ENCODE measurements at places on chromosomes 16 and 17.
A peak's percentile ranks its signal among the peaks of the same experiment; 100 is the strongest.

GRCh38 chr17:52136166-52136565 is 22.3 kb downstream of the CA10 start:
- DNase-seq: no peak

- DNase-seq: peak; percentile 61
These were observed 36.2 kb downstream of the RGS9 start for GRCh38 chr17:65173284-65173793.

DNA sequence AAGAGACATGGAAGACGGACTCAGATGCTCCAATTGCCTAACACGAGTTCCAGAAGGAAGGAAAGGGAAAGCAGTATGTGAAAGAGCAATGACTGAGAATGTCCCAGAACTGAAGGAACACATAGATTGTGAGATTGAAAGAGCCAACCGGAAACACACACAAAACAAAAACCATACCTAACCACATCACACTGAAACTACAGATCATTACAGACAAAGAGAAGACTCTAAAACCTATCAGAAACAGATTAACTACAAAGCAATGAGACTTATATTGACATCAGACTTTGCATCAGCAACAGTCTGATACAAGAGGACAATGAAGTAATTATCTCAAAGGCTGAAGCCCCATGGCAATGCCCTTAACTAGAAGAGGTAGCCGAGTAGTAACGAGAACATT is 45.6 kb upstream of the CLEC18B start:
- no peak for DNase-seq

DNA sequence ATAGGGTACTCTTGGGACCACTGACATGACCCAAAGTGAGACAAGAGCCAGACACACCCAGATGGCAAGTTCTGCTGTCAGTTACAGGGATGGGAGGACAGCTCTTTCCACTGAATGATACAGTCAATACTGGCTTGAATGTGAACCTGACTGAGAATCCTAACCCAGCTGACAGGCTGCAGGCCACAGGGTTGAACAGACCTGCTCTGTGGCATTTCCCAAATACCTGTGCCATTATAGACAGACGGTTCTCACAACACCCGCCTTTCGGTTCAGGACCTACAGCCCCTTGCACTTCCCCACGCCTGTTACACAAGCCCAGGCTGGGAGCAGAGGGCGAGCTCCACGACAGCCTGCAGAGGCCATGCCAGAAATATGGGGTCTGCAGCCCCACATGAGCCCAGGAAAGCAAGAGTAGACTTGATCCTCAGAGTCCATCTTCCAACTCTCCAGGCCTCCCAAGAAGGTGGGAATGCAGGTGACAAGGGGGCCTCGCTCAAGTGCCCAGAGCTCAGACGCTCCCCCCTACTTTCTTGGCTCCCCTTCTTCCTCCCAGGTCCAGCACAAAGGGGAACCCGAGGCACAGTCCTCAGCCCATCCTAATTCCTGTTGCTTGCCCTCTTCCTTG is 314.3 kb downstream of the SOX9 start:
- no peak for DNase-seq

DNA sequence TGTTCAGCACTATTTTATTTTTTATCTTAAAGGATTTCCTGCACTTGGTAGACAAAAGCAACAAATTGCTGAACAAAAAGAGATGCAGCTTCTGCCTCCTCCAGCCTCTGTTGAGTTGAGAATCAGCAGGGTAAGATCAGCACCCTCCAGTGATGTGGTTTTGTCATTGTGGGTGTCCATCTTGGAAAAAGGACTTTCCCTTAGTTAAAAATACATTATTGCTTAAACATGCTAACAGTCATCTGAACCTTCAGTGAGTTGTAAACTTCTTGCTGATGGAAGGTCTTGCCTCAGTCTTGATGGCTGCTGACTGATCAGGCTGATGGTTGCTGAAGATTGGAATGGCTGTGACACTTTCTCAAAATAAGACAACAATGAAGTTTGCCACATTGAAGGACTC is 101.2 kb downstream of the PHKB start:
- DNase-seq: no peak

GRCh38 chr17:50432125-50432762 is 6.2 kb downstream of the ACSF2 start:
- no peak for DNase-seq

DNA sequence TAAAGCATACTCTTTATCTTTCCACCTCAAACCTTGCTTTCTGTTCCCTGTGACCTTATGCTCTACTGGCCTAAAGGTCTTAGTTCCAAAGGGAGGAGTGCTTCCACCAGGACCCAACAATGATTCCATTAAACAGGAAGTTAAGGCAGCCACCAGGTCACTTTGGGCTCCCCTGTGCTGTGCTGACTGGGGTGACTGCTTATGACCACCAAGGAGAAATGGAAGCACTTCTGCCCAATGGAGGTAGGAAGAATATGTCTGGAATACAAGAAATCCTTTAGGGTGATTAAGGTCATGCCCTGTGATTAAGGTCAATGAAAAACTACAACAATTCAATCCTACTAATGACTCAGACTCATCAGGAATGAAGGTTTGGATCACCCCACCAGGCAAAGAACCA is 233.8 kb upstream of the CDH11 start:
- DNase-seq: no peak

GRCh38 chr16:87725596-87726235 is 40.1 kb downstream of the KLHDC4 start:
- no peak for DNase-seq

GRCh38 chr17:66837226-66837625 is 2.3 kb downstream of the CACNG5 start:
- DNase-seq: no peak

DNA sequence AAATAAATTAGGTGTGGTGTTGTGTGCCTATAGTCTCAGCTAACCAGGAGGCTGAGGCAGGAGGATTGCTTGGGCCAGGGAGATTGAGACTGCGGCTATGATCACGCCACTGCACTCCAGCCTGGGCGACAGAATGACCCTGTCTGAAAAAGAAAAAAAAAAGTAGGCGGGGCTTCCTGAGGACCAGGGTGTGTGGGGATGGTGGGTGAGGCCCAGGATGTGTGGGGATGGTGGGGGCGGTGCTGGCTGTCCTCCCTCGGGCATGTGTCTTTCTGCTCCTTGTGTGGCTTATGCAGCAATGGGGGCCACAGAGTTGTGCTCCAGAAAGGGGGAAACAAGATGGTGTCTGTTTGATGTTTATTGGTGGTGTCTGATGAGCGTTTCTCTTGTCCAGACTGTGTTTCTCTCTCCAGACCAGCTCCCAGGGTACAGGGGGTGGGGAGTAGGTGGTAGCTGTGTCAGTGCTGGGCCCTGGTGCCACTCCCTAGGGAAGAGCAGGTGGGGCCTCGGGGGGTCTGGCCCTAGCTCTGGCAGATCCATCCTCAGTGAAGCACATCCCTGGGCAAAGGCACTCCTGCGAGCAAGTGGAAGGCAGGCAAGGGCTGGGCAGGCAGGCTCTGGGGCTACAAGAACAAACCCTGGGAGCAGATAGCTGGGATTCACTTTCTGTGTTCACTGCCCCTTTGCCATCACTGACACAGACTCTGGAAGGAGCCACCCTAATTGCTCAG is 2.3 kb downstream of the LCAT start:
- no peak for DNase-seq

DNA sequence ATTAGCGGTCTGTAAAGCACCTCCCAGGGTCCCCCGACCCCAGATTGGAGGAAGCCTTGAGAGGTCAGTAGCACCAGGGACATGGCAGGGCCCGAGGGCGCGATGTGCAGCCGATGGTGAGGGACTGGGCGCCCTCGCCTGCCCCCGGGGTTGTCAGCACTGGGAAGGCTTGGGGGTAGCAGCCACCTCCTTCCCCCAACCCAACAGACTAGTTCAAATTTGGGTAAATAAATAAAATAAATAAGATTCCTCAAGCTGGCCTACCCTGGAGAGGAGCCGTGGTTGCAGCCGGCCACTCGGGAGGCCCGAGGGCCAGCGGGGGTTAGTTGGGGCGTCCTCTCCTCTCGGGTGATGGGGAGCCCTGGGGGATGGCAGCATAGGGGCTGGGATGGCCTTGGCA is 1.5 kb downstream of the C16orf92 start:
- no peak for DNase-seq

DNA sequence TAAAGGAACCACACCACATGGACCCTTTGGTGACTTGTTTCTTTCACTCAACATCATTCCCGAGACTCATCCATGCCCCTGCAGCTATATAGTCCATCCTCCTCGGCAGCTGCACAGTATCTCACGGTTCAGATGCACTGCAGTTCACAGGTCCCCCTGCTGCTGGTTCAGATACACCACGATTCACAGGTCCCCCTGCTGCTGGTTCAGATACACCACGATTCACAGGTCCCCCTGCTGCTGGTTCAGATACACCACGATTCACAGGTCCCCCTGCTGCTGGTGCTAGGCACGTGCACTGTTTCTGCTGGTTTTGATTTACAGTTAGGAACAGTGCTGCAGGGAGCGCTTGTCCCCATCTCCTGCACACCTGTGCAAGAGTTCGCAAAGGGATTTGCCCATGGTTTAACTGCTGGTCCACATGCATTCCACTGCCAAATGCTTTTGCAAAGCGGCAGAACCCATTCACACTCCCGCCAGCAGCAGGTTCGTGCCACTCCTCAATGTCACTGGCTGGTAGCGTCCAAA is 3.8 kb downstream of the HSDL1 start:
- no peak for DNase-seq

- DNase-seq: no peak
These were observed 149.3 kb downstream of the MSI2 start for GRCh38 chr17:57405491-57406072.

DNA sequence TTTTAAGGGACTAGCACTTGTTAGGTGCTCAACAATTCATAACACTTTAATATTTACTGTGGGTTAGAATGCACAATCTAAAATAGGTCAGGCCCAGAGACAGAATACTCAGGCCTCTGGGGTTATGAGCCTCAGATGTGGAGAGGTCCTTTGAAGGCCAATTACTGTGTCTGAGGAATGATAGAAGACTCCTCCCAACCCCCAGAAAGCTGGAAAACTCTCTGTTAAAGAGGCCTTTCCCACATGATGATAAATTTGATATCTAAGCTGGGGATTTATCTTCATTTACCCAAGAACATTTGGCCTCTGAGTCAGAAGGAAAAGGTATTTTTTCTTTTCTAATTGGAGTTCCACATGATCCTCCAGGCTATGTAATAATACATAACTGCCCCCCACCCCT is 41.1 kb upstream of the MMD start:
- DNase-seq: no peak

DNA sequence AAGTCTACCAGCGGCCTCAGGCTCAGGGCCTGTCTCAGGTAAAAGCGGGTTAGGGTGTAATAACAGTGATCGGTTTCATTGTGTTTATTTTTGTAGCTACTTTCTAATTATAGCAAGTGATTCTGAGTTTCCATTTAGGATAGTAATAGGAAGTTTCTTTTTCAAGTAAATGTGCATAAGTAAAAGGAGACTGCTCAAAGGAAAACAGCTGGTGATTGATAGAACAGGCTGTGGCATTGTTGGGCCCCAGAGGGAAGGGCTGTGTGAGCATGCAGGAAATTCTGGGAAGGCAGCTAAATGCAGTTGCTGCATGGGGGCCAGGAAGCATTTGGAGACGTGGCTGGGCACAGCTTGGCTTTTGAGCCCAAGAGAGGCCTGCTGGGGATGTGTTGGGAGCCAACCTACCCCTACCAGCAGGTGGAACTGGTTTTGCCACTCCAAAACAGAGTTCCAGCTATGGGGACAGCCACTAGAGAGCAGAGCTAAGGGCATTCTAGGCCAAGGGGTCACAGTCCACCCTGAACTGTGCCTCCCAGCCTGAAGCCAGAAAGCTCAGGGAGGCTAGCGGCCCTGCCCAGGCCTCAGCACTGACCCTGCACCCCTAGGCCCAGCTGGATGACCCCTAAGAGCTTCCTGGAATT is 12.6 kb downstream of the SNX20 start:
- no peak for DNase-seq

DNA sequence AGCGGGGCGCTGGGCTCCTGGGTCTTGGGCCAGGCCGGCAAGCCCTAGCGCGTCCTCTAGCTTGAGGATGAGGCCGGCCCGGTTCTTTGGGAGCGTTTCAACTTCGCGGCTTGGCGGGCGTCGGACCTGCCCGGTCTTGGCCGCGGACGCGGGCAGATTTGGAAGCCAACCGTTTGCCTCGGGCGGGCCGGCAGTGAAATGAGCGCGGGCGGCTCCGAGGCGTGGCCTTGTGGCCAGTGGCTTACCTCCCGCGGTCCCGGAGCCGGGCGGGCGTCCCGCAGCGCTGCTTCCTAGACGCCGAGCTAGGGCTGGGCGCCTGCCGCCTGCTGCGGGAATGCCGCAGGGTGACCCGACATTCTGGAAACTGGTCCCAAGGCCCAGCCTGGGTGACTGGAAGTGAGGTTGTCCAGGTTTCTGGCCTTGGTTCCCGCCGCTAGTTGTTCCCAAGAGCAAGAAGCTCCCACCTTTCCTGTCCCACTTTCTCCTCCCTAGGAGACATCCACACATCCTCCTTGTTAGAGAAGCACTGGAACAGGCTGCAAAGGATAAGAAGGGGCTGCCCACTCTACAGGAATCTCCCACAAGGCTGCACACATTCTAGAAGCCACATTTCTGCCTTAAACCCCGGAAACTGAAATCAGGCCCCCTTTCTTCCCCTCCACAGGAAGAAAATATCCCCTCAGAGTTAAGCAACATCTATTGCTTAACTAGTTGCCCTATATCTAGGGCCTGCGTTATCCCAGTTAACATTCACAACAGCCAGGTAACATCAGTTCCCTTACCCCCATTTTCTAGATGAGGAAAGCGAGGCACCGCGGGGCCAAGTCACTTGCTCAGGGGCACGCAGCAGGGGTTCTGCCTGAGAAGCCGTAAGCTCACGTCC is 4.5 kb upstream of the CBX8 start:
- no peak for DNase-seq

DNA sequence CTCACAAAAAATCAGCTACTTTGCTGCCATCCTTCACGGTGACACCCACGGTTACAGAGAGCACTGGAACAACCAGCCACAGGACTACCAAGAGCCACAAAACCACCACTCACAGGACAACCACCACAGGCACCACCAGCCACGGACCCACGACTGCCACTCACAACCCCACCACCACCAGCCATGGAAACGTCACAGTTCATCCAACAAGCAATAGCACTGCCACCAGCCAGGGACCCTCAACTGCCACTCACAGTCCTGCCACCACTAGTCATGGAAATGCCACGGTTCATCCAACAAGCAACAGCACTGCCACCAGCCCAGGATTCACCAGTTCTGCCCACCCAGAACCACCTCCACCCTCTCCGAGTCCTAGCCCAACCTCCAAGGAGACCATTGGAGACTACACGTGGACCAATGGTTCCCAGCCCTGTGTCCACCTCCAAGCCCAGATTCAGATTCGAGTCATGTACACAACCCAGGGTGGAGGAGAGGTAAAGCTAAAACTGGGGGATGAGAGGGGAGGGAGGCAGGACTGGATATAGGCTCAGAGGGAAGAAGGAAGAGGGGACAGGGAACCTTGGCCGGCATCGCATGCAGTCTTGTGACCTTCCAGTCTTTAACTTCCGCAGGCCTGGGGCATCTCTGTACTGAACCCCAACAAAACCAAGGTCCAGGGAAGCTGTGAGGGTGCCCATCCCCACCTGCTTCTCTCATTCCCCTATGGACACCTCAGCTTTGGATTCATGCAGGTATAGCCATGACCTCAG is 581 bp downstream of the CD68 start:
- no peak for DNase-seq

- DNase-seq: no peak
These were observed 21.5 kb upstream of the DHRS7B start for GRCh38 chr17:21105064-21105894.

Measured in EL (cell line).